ENCODE measurements at places on chromosomes 4 and X.

GRCh38 chr4:78379040-78379439 is 172.5 kb upstream of the ANXA3 start:
- no peak for DNase-seq

GRCh38 chrX:2263203-2263602 is 237.6 kb downstream of the DHRSX start:
- DNase-seq: no peak

GRCh38 chr4:86556791-86557415 is 37.2 kb upstream of the PTPN13 start:
- DNase-seq: no peak

GRCh38 chrX:46407036-46407752 is 138.0 kb downstream of the ZNF674 start:
- no peak for DNase-seq
